ENCODE measurements at places on chromosomes 3 and 15.

DNA sequence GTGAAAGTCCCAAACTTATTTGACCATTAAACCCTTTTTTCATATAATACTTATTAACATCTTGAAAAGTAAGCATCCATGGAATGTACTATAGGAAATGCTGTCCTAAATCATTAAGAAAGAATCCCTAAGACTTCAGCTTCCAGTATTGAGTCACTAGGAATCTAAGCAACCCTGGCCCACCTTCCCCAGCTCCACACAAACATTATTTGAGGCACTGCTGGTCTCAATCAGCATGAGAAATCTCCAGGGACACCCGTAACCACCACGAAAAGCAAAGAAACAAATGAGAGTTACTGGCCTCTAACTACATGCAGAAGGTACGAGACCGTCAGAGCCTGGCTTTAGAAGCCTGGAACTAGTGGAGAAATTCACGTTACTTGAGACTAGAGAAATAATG is 68.2 kb downstream of the POLQ start:
- DNase-seq = no peak

DNA sequence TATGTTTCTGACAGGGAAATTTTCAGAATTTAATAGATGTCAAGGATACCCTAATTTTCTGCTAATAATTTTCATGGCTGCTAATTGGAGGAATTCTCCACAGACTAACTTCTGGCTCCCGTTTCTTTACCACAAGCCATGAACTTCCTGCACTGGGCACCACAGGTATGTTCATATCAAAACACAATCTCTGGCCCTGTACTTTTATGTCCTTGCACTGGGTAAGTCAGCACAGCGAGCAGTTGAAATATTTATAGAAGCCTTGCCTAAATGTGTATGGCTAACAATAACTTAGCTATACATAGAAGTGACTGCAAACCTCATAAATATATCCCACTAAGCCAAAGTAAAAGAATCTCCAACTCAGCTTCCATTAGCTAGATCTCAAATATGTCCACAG is 246.9 kb downstream of the ZIC1 start:
- DNase-seq = no peak

GRCh38 chr15:76206325-76206976 is 104.8 kb downstream of the ETFA start:
- DNase-seq = no peak

- no peak for DNase-seq
These were observed 92.7 kb downstream of the PEAK1 start for GRCh38 chr15:77327168-77327567.

DNA sequence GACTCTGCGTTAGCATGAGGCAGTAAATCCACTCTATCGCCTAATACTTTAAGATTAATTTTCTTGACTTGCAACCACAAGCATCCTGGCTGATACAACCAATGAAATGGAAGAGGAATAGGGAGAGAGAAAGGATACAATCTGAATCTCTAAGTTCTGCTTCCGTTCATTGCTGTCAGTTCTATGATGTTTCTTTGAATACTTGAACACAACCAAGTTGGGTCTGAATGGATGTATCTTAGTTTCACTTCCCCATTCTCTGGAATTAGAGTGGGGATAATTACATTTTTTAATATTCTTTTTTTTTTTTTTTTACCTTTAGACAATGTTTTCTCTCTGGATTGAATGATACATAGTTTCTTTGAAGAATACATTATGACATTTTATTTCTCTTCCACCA is 22.9 kb downstream of the PDE8A start:
- no peak for DNase-seq

- DNase-seq = no peak
These were observed 313.5 kb downstream of the RPLP1 start for GRCh38 chr15:69766156-69766555.

DNA sequence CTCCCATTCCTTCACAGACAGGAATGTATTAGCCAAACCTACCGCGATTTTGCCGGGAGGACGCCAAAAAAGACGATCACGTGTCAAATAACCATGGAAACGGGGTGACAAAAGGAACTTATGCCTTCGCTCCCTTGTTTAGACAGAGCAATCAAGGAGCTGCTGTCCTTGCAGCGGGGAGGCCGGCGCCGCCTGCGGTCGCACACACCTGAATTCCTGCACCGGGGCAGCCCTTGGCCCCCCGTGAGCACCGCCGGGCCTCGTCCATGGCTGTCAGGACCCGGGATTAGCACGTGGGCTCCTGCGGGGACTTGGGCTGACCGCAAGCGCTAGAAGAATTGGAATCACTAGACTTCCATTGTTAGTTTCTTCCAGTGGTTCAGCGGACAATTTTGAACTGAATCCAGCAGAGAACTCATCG is 193.1 kb downstream of the SHQ1 start:
- no peak for DNase-seq

- DNase-seq = no peak
These were observed 494.0 kb upstream of the NR2F2 start for GRCh38 chr15:95836536-95836935.

All from activated CD8-positive, alpha-beta T cell treated with anti-CD3 and anti-CD28 coated beads for 36 hours (primary cell).